ENCODE measurements at places on chromosomes 6 and 20. TPM values are rescaled to one million over a fixed set of nuclear protein-coding genes. Genes with fewer than 3 reads are reported as not detected.

Gene ANKRD66
- 0.34 TPM for total RNA-seq

DNA sequence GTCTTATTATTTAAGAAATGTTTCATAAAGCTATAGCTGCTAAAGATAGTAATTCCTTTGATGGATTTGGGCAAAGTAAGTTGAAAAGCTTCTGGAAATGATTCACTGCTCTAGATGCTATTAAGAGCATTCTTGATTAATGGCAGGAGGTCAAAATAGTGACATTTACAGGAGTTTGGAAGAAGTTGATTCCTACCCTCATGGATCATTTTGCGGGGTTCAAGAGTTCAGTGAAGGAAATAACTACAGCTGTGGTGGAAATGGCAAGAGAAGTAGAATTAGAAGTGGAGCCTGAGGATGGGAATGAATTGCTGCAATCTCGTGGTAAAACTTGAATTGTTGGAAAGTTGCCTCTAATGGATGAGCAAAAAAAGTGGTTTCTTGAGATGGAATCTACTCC, 316.1 kb downstream of the UTRN start:
- DNase-seq, result no peak
- H3K36me3 ChIP-seq, result peaks cover 15% of the 10 kb centered on the region
- H3K4me1 ChIP-seq, result no peaks in the 10 kb centered on the region
- H3K27me3 ChIP-seq, result no peaks in the 10 kb centered on the region

GRCh38 chr6:19662911-19663310, 174.3 kb upstream of the ID4 start:
- peaks cover 2% of the 10 kb centered on the region for H3K36me3 ChIP-seq
- no peaks in the 10 kb centered on the region for H3K27me3 ChIP-seq
- DNase-seq, result no peak
- peak overlapping the region; percentile 87 for H3K27ac ChIP-seq
- H3K4me1 ChIP-seq, result peaks cover 33% of the 10 kb centered on the region
- H3K4me3 ChIP-seq, result peak overlapping the region; percentile 21

GRCh38 chr6:19319005-19319404, 518.2 kb upstream of the ID4 start:
- no peak overlapping the region for H3K4me3 ChIP-seq
- DNase-seq, result no peak
- H3K36me3 ChIP-seq, result no peaks in the 10 kb centered on the region
- H3K4me1 ChIP-seq, result peaks cover 17% of the 10 kb centered on the region
- no peaks in the 10 kb centered on the region for H3K27me3 ChIP-seq

DNA sequence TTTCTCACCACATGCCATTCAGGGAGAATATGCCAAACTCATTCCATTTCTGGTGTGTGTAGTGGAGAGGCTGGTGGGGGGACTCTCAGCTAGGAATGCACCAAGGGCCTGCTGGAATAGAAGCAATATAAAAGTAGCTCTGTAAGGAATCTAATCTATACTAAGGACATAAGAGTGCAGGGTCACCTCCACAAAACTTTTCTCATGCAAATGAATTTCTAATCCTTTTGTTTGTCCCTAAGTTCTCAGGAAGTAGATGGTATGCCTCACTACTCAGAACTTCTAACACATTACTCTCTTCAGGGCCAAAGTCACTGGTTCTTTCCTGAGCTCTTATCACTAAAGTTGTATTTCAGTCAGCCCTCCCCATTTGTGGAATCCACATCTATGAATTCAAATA, 427.2 kb downstream of the C6orf118 start:
- H3K4me1 ChIP-seq, result no peaks in the 10 kb centered on the region
- no peak overlapping the region for H3K27ac ChIP-seq
- DNase-seq, result no peak
- no peaks in the 10 kb centered on the region for H3K36me3 ChIP-seq

DNA sequence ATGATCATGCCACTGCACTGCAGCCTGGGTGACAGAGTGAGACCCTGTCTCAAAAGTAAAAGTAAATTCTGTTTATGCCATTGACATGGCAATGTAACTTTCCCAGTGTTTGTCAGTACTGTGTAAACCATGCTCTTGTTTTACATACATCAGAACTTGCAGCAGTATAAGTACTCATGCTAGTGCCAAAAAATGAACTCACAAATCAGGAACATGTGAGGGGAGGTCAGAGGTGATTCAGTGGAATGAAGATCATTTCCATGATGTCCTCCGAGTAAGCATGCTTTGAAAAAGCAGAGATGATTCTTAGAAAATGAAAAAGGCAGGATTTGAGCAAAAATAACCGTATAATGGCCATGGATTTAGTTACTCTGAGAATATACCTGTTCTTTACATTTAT, 81.9 kb downstream of the ANKS1A start:
- H3K36me3 ChIP-seq, result peaks cover 22% of the 10 kb centered on the region
- H3K4me1 ChIP-seq, result peaks cover 16% of the 10 kb centered on the region
- no peaks in the 10 kb centered on the region for H3K27me3 ChIP-seq
- no peak for DNase-seq
- peak overlapping the region; percentile 35 for H3K4me3 ChIP-seq

- DNase-seq, result no peak
- H3K27ac ChIP-seq, result no peak overlapping the region
- H3K36me3 ChIP-seq, result no peaks in the 10 kb centered on the region
- H3K27me3 ChIP-seq, result peaks cover 3% of the 10 kb centered on the region
- H3K4me3 ChIP-seq, result no peak overlapping the region
Measured at GRCh38 chr6:91081452-91082067, 494.7 kb upstream of the MAP3K7 start.

DNA sequence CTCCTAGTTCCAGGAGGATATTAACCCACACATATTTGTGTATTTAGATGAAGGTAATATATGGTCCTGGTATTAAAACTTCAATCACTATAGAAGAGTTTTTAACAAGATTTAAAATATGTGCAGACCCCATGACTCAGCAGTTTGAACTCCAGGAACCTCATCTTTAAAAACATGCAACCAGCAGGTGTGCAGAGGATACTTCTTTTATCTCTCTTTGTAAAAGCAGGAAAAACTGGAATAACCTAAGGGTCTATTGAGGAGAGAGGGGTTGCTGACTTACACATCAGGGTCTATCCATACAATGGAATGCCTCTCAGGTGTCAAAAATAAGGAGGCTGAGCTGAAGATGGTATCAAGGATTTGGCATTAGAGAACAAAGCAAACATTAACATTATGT, 36.9 kb upstream of the TFAP2C start:
- peak overlapping the region; percentile 91 for H3K27ac ChIP-seq
- H3K4me1 ChIP-seq, result peaks cover 18% of the 10 kb centered on the region
- peak overlapping the region; percentile 5 for H3K4me3 ChIP-seq
- no peak for DNase-seq
- H3K27me3 ChIP-seq, result no peaks in the 10 kb centered on the region
